ENCODE measurements at places on chromosomes 2 and 18.

DNA sequence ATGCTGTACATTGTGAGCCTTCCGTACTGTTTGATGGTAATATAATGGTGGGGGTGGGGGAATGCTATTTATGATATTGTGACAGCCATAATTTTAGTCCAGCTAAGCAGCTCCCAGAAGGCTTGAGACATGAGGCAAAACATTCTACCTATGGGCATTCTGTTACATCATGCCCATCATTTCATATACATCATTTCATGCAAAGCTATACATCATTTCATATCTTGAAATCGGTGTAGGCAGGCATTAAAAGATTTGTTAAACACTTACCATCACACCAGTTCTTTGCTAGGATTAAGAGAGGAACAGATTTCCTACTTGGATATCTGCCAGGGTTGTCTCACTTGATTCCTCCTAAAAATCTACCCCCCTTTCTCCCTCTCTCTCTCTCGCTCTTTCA lies 84.5 kb downstream of the COL5A2 start:
- no peak for DNase-seq

DNA sequence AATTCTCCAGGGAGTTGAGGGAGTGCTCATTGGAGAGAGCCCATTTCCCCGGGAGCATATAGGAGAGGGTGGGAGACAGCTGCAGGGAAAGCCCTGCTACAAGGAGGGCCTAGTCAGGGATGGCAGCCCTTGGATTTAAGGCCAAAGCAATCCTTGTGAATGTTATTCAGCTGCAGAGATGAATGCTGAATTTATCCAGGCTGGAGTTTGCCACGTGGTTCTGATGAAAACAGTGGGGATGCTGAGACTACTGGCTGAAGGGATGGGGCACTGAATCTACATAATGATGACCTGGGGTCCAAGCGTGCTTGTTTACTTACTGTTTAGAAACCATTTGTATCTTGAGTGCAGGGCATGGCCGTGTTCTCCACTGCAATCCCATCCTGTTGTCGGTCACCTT lies 35.6 kb upstream of the RNF149 start:
- DNase-seq = no peak

- no peak for DNase-seq
Measured at GRCh38 chr2:1652034-1652790, 92.1 kb downstream of the PXDN start.

DNA sequence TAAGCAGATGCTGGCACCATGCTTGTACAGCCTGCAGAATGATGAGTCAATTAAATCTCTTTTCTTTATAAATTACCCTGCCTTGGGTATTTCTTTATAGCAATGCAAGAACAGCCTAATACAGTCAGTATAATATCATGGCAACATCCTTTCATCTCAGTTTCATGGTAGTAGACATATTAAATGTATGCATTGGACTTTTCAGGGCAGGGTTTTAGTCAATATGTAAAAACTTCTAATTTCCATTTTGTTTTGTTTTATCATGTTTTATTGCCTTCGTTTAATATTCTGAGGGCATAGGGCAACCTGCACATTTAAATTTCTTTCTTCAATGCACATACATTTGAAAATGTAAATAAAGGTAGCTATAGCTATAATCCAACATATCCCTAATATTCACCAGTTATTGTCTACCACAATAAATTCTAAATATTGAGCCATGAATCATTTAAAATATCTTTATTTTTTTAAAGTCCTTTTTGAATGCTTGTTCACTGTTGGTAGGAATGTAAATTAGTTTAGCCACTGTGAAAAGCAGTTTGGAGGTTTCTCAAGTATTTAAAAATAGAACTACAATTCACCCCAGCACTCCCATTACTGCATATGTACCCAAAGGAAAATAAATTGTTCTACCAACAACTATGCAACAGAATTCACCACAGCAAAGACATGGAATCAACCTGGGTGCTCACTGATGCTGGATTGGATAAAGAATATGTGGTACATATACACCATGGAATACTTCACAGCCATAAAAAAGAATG lies 41.8 kb upstream of the GRB14 start:
- DNase-seq = no peak

DNA sequence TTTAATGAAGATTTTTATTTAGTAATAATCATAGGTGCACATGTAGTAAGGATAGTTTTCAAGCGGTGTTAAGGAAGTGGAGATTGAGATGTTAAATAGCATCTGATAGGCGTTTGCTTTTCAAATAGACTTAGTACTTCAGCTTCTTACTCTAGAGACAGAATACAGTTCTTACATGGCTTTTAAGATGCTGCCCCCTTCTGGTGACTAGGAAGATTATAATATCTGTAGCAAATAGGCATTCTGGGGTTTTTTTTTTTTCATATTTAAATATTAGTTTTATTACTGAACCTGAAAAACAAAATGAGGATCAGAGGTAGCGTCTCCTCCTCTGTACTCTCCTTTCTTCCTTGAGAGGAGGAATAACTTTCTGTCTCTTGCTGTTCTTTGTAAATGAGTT lies 100.2 kb downstream of the AGAP1 start:
- no peak for DNase-seq

- DNase-seq = no peak
Measured at GRCh38 chr2:62785216-62785615, 79.7 kb downstream of the EHBP1 start.

DNA sequence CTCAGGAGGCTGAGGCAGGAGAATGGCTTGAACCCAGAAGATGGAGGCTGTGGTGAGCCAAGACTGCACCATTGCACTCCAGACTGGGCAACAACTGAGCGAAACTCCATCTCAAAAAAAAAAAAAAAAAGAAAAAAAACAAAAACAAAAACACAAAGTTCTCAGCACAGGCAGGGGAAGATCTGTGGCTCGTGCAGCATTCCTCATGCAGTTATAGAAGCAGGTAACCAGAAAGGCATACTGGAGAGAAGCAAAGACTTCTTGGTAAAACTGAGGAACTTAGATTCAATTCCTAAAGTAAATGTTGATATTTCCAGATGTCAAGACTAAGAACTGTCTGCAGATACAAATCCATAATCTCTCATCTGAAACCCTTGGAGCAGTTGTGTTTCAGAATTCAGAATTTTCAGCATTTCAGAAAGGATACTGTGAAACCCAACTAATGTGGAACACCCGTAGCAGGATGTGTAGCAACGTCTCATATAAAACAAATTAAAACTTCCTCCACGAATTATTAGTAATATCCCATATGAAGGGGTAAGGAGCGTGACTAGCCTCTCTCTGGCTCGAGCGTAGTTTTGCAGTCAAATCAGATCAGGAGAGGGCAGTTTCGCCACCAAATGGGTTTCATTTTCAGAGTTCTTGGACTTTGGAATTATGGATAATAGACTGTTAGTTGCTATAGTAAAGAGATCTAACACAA lies 13.2 kb upstream of the SLC25A52 start:
- DNase-seq = no peak

- no peak for DNase-seq
Measured at GRCh38 chr2:231923951-231924888, 2.0 kb downstream of the NPPC start.

- DNase-seq = no peak
Measured at GRCh38 chr2:6525475-6525964, 340.2 kb downstream of the CMPK2 start.

DNA sequence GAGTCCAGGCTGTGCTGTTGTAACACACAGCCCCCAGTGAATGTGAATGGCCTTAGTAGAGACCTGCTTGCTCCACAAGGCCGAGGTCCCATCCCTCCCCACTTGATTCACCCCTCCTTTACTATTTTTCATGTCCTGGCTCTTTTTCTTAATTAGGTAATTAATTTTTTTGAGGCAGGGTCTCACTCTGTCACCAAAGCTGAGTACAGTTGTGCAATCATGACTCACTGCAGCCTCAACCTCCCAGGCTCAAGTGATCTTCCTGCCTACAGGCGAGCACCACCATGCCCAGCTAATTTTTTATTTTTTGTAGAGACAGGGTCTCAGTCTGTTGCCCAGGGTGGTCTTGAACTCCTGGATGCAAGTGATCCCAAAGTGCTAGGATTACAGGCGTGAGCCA lies 19.3 kb downstream of the FBLN7 start:
- no peak for DNase-seq

GRCh38 chr2:58289029-58289428 lies 47.9 kb upstream of the FANCL start:
- DNase-seq = no peak
